Epithelial cell of prostate (primary cell): ENCODE measurements at places on chromosomes 5 and 9.

GRCh38 chr9:14383294-14383693, 69.4 kb upstream of the NFIB start:
- no peak for DNase-seq

DNA sequence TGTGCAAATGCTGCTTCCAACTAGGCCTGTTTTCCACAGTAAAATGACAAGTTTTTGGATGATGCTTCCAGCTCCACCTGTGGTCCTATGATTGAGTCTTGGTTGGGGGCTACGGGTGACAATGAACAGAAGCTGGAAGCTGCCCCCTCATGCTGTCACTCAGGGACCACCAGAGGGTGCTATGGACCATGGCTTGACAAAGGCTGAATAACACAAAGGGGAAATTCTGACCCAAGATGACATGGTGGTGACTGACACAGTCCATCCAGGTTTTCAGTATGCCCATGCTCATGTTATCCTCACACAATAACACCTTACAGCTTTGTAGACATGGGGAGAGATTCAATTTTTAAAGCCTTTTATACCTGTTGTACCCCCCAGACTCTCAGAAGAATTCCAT, 23.9 kb upstream of the SAP30L start:
- no peak for DNase-seq

- no peak for DNase-seq
Measured at GRCh38 chr9:35791297-35791921, at the start of gene NPR2. TSS of gene NPR2 (plus strand) at chr9:35791591. CDS start at chr9:35792409, 818 bp downstream.

DNA sequence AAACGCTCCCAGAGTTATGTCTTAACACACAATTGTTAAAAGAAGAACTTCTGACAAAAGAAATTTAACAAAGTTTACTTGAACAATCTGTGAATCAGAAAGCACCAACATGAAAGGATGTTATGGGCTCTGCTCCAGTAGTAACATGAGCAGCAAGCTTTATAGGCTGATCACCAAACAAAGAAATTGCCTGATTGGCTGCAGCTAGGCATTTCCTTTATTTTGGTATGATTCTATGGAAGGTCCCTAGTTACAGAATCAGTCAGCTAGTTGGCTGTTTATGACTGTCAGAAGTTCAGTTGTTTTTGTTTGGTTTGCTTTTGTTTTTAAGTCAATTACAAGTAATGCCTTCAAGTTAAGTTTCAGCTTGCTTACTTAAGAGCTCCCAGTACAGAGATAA, 102.4 kb upstream of the SMC2 start:
- DNase-seq: no peak

- DNase-seq: peak; percentile 51
Measured at GRCh38 chr5:125700380-125700861, 722.8 kb upstream of the GRAMD2B start.

GRCh38 chr9:19085295-19085694, 17.4 kb downstream of the HAUS6 start:
- no peak for DNase-seq

- no peak for DNase-seq
Measured at GRCh38 chr5:120465436-120465961, 1.4 kb downstream of the PRR16 start.

DNA sequence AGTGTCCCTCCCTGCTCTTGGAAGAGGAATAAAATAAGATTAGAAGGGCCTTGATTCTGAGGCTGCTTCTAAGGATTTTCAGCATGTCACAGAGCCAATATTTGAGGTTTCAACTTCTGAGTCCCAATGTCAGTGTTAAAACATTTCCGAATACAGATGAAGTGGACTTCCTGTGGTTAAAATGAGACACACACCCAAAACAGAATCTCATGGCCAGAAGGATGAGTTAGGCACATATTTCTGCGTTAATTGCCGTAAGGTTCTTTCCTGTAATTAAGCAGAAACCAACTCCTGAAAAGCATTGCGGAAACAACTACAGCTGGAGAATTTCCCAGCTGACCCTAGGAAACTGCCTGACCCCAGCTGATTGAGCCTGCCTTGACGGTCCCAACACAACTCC, 10.4 kb upstream of the ZNF354B start:
- no peak for DNase-seq

- no peak for DNase-seq
Measured at GRCh38 chr5:104297076-104297475, 734.5 kb upstream of the NUDT12 start.

DNA sequence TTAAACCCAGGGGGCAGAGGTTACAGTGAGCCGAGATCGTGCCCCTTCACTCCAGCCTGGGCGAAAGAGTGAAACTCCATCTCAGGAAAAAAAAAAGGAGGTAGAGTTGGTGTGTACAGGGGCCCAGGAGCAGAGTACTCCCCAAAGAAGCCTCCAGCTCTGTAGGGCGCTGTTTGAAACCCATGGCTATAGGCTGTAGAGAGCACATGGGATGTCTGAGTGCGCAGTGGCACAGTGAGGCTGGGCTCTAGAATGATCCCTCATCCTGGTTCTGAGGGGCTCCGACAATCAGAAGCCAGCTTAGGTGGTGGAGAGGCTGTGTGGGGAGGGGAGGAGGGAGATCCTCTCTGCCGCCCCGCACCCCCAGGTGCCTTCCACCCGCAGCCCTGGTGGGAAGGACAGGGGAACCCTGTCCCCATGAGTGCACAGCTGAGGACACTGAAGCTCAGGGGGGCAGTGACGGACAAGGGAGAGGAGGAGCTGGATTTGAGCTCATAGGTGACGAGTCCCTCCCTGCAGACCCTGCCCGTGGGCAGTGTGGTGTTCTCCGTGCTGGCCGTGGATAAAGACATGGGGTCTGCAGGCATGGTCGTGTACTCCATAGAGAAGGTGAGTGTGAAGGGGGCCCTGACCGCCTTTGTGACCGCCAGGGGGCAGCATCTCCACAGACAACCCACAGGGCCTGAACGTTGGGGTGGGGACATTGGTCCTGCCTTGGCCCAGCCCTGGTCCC, 24.6 kb downstream of the CDHR2 start:
- DNase-seq: no peak

- DNase-seq: no peak
Measured at GRCh38 chr5:54868511-54869483, 116.6 kb downstream of the ESM1 start.

- DNase-seq: peak; percentile 97
Measured at GRCh38 chr5:140400730-140401361, 787 bp upstream of the ANKHD1 start.

DNA sequence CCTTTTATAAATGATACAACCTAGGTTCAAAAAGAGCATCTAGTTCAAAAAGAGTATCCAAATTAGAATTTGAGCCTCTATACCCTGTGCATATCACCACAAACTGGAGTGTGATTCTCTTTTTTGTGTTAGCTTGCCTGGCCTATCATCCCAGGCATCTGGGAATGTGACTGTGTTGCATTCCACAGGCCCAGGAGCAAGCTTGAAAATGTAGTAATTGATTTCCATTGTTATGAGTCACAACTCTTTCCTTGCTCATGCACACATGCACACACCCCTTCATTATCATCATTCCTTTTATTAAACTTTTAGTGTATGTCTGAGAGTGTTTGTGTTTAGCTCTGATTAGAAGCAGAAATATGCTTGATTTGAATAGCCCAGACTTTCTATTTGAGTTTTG, 75.2 kb downstream of the FCHO2 start:
- peak; percentile 70 for DNase-seq
